ENCODE measurements at places on chromosomes 5 and 9.
A peak's percentile ranks its signal among the peaks of the same experiment; 100 is the strongest.

DNA sequence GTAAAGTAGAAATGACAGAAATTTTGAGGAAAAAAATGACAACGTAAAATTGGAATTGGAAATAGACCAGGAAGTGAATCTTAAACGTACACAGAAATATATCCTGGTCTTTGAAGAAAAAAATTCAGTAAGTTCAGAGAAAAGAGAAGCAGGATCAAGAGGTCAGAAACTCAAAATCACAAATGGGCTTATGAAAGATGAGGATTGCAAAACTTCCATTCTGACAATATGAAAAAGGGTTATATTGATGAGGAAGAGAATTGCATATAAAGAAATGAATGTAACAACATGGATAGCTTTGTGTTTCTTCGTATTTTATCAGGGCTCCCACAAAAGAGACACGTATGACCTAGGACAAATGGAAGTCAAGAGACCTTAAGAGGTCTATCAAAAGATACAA lies 58.1 kb downstream of the OXCT1 start:
- H3K4me1 ChIP-seq, result peaks cover 46% of the 10 kb centered on the region
- no peaks in the 10 kb centered on the region for H3K27me3 ChIP-seq
- H3K36me3 ChIP-seq, result no peaks in the 10 kb centered on the region
- no peak overlapping the region for H3K4me3 ChIP-seq
- no peak for DNase-seq

DNA sequence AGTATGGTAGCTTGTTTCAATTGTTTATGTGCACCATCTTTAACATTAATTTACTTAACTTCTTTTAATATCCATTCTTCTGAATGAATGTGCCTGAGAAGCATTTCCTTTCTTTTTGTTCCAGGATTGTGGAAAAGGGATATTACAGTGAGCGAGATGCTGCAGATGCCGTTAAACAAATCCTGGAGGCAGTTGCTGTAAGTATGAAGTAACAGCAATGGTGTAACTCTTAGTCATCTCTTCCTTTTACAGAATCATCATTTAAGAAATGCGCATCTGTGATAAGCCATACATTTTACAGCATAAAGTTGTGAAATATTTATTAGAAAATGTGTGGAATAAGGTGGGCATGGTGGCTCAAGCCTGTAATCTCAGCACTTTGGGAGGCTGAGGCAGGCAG lies 117.7 kb downstream of the STARD4 start:
- no peak overlapping the region for H3K4me3 ChIP-seq
- H3K27ac ChIP-seq, result no peak overlapping the region
- H3K36me3 ChIP-seq, result no peaks in the 10 kb centered on the region
- no peaks in the 10 kb centered on the region for H3K27me3 ChIP-seq
- DNase-seq, result no peak

GRCh38 chr9:136411378-136411777 lies 920 bp downstream of the PMPCA start:
- peaks cover 30% of the 10 kb centered on the region for H3K4me1 ChIP-seq
- peak overlapping the region; percentile 96 for H3K27ac ChIP-seq
- H3K36me3 ChIP-seq, result peaks cover 29% of the 10 kb centered on the region
- no peaks in the 10 kb centered on the region for H3K27me3 ChIP-seq

DNA sequence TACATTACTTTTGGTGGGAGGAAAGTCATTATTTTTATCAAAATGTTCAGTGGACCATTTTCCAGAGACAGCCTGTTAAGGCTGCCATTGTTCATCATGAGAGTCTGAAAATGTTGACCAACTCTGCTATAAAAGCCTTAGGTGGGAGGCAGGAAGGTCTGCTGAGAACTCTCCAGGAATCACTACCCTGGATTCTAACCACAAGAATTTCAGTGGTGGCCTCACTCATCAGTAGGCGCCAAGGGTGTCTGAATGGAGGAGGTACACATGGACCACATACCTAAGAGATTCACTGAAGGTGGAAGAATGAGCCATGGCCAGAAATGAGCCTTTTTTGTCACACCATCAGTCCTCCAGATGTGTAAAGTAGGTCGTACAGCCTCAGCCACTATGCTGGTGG lies 21.0 kb upstream of the TLX3 start:
- DNase-seq, result no peak
- peaks cover under 1% of the 10 kb centered on the region for H3K36me3 ChIP-seq
- H3K4me1 ChIP-seq, result peaks cover 2% of the 10 kb centered on the region

- H3K4me1 ChIP-seq, result peaks cover 7% of the 10 kb centered on the region
- no peak overlapping the region for H3K4me3 ChIP-seq
- peaks cover 31% of the 10 kb centered on the region for H3K36me3 ChIP-seq
- no peak for DNase-seq
- no peak overlapping the region for H3K27ac ChIP-seq
Measured at GRCh38 chr5:5454391-5454790, 31.9 kb downstream of the ICE1 start.

GRCh38 chr9:127135056-127135745 lies 12.8 kb upstream of the ANGPTL2 start:
- no peaks in the 10 kb centered on the region for H3K27me3 ChIP-seq
- no peak overlapping the region for H3K27ac ChIP-seq
- no peaks in the 10 kb centered on the region for H3K36me3 ChIP-seq
- no peak overlapping the region for H3K4me3 ChIP-seq
- no peak for DNase-seq

GRCh38 chr5:139893873-139894272 lies 98.3 kb downstream of the PSD2 start:
- H3K4me3 ChIP-seq, result no peak overlapping the region
- peaks cover 88% of the 10 kb centered on the region for H3K27me3 ChIP-seq
- DNase-seq, result no peak
- no peak overlapping the region for H3K27ac ChIP-seq
- peaks cover 5% of the 10 kb centered on the region for H3K4me1 ChIP-seq

- H3K36me3 ChIP-seq, result no peaks in the 10 kb centered on the region
- H3K27ac ChIP-seq, result no peak overlapping the region
- DNase-seq, result no peak
- peaks cover 3% of the 10 kb centered on the region for H3K4me1 ChIP-seq
- H3K27me3 ChIP-seq, result peaks cover 22% of the 10 kb centered on the region
Measured at GRCh38 chr5:175343308-175343707, 100.7 kb downstream of the DRD1 start.

Measured in mesothelial cell of epicardium (in vitro differentiated cells).